ENCODE measurements at places on chromosomes 12 and 14.
A peak's percentile ranks its signal among the peaks of the same experiment; 100 is the strongest.

DNA sequence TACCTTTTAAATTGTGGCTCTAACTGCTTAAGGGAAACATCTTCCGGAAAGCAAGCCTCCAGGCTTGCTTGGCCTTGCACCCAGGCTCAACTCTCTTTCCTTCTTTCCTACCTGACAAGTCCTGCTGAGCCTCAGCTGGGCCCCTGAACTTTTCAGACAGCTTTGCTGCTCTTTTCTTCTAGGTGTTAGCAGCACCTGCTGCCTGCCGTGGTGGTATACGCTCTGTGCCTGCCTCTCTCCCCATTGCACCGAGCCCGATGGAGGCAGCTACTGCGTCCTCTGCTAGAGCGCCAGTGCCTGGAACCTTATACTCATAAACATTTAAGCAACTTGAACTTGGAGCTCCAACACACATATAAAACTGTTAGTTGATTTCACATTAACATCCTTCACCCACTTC, 195.7 kb downstream of the ANO6 start:
- DNase-seq, result no peak

GRCh38 chr12:79454338-79454843, 236.4 kb downstream of the PAWR start:
- no peak for DNase-seq

- no peak for DNase-seq
These were observed 52.6 kb downstream of the AEBP2 start for GRCh38 chr12:19491863-19492262.

GRCh38 chr12:132437252-132437932, 52.6 kb upstream of the FBRSL1 start:
- peak; percentile 69 for DNase-seq

DNA sequence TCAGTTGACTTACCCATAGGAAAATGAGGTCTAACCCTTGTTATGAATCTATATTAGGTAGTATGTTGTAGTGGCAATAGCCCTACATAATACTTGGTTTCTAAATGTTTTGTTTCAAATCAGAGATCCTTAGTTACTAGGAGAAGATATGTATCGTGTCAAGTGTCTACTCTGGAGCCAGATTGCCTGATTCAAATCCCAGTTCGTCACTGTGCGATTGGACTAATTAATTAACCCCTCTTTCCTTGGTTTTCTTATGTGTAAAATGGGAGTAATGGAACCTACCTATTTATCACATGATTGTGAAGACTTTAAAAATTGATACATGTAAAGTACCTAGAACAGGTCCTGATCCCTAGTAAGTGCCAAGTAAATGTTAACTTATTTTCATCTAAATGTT, 1.4 kb downstream of the LETMD1 start:
- no peak for DNase-seq

GRCh38 chr12:2180737-2181082, 127.9 kb downstream of the CACNA1C start:
- no peak for DNase-seq

- DNase-seq, result no peak
These were observed 98.4 kb downstream of the EFCAB11 start for GRCh38 chr14:89855961-89856656.

DNA sequence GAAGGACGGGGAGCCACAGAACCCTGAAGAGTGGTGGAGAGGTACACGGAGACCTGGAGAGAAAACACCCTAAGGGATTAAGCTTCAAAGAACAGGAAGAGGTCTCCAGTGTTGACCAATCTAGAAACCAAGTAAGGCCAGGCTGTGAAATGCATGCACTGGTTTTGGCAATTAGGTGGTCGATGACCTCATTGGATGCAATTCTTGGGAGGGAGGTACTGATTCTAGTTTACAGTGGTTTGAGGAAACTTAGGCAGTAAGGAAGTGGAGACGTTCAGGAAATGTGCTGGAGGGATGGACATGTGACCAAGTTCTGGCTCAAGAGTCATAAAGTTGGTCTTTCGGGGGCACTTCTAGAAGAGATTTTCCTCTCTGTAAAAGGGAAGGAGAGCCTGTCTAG, 91.3 kb upstream of the CEP83 start:
- no peak for DNase-seq

GRCh38 chr14:54681811-54682261, 114.9 kb downstream of the SAMD4A start:
- no peak for DNase-seq

DNA sequence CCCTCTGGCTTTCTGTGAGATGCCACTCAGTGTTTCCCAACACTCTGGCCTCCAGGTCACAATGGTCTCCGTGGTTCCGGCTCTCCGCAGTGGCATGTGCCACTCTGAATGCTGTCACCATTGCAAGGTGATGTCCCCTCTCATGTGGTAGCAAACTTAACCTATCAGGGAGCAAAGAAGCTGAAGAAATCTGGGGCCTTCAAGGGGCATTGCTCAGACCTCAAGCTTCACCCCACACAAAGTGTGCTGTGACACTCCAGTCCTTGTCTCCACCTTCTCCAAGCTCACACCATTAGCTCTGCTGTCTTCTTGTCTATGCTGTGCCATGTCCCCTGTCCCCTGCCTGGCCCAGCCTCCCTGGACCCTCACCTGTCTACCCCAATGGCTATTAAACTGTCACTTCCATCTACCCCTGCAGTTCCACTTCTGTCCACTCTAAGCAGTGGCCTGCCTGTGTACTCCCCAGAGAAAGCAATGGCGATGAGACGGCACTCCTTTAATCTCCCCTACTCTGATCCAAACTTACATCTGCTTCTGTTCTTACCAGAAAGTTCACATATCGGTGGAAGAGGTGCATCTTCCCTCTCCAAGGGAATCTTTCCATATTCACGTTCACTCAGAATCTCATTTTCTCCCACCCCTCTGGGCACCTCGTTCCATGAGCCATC, 93.7 kb downstream of the DHRS2 start:
- DNase-seq, result no peak

DNA sequence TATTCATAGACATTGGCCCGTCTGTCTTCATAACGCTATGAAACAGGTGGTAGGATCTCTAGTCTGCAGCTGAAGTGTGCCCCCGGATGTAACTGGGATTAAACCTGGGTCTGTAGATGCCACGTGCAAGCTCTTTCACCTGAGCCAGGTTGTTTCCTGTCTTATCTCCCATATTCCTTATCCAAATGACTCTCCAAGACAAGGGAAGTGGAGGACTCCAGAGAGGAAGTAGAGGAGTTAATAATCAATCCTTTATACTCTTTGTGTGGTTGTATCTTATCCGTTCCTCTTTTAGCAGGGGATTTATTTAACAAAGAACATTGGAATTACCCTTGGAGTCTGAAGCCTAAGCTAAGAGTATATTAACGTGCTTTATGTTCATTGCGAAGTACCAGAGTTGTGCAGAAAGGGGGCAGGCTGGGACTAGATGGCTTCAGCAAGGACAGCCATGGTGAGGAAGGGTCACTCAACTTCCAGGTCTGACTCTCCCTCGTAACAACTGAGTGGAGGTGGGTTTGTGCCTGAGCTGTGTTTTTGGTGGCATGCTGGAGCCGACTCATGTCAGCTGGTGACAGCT, 82.8 kb downstream of the RIN3 start:
- no peak for DNase-seq

DNA sequence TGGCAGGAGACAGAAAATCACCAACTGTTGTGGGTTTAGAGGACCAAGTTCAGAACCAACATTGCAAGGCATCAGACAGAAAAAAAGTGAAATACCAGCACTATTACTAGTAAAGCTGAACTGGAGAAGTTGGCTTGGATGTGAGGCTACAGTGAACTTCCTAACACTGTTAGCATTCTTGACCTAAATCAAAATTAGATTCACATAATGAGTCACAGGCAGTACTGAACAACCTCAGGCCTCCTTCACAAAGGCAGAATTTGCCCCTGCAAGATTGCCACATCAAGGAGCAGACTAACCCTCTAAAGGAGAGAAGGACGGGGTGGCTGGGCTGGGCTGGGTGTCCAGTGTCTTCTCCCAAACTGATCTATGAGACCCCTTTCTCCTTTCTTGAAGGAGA, 539.7 kb downstream of the SNAPC1 start:
- DNase-seq, result no peak

DNA sequence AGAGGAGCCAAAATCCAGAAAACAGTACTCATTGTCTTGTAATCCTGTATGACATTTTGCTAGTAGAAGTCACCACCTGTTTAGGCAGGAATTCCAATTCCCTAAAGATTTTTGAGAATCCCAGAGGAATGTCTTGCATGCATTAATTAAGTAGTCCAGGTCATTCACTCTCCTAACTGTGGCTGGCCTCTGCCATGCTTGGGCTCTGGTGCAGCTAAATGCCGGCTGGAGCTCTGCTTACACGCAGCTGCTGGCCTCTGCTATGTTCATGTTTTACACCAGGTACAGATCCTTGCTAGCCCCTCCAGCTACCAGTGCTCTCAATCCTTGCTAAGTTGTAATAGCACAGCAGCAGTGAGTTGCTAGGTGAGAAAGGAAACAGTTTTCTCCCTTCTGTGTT, 16.3 kb upstream of the HIF1A start:
- DNase-seq, result no peak

DNA sequence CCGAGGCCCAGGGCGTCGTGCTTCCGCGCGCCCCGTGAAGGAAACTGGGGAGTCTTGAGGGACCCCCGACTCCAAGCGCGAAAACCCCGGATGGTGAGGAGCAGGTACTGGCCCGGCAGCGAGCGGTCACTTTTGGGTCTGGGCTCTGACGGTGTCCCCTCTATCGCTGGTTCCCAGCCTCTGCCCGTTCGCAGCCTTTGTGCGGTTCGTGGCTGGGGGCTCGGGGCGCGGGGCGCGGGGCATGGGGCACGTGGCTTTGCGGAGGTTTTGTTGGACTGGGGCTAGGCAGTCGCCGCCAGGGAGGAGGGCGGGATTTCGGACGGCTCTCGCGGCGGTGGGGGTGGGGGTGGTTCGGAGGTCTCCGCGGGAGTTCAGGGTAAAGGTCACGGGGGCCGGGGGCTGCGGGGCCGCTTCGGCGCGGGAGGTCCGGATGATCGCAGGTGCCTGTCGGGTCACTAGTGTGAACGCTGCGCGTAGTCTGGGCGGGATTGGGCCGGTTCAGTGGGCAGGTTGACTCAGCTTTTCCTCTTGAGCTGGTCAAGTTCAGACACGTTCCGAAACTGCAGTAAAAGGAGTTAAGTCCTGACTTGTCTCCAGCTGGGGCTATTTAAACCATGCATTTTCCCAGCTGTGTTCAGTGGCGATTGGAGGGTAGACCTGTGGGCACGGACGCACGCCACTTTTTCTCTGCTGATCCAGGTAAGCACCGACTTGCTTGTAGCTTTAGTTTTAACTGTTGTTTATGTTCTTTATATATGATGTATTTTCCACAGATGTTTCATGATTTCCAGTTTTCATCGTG, 612 bp downstream of the MDM2 start:
- DNase-seq, result peak; percentile 63

DNA sequence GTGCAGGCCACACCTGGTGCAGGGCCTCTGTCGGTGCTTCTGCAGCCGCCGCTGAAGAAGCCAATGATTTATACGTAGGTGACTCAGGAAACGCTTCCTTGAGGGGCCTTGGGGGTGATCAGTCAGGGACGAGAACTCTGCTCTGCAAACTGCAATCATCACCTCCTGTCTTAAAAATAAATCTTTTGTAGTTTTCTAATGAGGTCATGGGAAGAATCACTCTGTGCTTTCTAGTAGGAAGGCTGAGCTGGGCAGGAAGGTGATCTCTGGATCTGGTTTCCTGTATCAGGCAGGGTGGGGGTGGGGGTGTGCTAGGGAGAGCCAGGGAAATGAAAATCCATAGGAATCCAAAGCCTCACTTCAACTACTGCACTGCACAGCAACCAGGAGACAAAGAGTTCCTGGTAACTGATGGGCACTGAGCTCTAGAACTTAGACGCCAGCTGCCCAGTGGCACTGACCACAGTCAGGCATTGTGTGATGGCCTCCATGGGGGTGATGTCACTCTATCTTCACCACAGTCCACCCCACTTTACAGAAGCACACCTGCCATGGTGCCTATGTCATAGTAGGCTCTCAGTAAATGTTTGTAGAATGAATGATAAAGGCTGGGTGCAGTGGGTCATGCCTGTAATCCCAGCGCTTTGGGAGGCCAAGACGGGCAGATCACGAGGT, 292.4 kb upstream of the PWP1 start:
- no peak for DNase-seq

DNA sequence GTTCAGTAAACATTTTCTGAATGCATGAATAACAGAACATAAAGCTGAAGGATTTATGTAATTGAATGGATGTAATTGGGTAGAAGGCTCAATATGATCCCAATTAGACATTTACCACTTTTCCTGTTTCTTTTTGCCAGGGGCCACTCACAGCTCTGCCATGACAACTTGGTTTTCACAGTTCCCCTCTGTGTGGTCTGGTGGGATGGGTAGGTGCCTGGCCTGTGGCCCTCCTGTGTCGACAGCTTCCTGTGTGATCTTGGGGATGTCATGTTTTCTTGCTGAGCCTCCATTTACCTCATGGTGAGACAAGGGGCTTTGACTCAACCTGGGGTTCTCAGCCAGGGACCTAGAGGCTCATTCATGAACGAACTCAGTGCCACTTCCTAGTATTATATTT, 12.6 kb upstream of the SERPINA10 start:
- DNase-seq, result no peak

DNA sequence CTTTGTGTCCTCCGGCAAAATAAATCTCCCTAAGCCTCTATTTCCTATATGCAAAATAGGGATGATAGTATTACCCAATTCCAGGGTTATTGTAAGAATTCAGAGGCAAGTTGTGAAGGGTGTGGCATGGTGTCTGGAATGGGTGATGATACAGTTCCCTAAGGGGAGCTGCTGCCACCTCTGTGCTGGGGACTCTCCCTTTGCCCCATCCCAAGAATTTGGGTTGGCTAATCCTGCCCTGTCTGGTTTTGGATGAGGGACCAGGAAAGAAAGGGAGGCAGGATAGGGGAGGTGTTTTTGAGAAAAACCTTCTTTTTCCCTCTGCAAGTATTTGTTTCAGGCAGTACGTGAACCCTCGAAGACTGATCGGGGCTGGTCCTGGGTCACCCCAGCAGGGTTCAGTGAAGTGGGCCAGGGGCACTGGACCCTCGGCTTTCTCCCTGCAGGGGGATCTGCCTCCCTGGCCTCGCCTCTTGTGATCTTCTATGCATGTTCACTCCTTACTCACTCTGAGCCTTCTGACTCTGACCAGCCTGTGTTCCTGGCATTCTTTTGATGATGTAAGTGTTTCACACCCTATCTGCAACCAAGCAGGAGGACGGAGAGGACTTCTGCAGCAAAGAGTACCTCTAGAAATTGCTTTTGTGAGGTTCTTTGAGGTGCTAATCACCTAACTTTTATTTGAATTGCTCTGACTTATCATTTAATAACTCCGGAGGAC, 60.8 kb downstream of the RASSF3 start:
- no peak for DNase-seq

DNA sequence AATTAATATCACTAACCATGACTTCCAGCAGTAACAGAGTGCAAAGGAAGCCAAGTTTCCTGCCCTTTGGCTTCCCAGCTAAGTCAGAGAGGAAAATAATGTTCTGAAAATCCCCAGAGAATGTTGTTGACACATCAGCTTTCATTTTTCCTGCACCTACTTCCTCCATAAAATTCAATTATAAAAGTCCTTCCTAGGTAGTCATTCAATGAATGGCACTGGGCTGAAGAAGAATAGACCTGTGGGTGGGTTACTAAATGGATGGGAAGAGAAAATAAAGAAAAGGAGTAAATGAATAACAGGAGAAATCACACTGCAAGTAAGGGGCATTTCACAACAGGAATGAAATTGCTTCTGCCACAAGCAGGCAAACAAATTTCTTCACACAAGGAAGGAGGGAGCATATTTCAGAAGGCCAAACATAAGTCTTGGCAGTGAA, 73.2 kb upstream of the MDM1 start:
- peak; percentile 25 for DNase-seq
